ENCODE measurements at places on chromosomes 6 and 20.

- DNase-seq, result no peak
Observed at GRCh38 chr20:41003143-41003935, 25.3 kb upstream of the TOP1 start.

DNA sequence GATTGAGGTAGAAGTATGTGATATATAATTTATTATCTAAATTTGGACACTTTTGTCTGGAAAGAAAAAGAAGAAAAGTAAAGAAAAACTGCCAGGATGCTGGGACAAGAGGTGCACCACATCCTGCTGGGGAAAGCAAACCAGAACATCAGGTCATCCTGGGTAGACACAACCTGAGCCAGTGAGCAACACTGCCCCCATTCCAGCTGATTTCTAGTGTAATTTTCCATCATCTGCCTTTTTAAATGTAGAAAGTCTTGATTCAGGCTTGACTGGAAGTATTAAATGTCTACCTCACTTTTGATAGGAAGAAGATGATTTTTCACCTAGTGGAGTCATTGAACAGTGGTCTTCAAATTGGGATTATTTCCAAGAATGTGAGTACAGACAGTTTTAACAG lies 1164.5 kb upstream of the CITED2 start:
- DNase-seq, result no peak

DNA sequence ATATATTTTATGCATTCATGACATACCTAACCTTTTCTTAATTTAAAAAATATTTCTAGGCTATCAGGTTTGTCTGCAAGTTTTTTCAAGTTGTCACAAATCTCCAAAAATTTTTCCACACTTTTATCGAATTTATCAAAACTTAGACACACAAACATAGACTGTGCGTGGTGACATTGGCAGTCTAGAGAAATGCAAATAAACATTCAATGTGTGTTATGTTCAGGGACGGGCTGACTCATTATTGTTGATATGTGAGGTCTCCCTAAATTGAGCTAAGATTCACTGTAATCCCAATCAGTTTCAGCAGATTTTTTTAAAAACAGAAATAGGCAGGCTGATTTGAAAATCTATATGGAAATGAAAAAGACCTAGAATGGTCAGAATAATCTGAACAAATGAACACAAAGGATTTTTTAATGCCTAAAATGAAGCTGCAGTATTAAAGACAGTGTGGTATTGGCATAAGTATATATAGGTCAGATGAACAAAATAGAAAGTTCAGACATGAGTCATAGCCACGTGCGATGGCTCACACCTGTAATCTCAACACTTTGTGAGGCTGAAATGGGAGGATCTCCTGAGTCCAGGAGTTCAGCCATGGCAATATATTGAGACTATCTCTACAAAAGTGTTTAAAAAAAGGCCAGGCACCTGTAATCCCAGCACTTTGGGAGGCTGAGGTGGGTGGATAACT lies 19.2 kb downstream of the BLTP3A start:
- no peak for DNase-seq

DNA sequence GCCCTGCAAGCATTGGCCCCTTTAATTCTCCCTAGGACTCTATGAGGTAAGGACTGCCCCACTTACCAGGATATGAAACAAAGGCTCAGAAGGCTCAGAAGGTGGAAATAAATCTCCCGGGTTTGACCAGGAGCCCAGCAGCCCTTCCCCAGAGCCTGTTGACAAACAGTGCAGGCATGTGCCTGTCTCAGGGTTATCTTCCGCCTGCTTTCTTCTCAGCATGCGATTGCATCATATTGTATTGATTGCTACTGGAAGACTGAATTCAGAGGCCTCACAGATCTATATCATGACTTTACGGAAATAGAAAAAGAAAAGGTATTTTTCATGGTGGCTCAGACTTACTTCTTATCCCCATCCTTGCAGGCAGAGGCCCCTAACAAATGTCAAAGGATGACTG lies 92.7 kb downstream of the PHACTR3 start:
- no peak for DNase-seq

DNA sequence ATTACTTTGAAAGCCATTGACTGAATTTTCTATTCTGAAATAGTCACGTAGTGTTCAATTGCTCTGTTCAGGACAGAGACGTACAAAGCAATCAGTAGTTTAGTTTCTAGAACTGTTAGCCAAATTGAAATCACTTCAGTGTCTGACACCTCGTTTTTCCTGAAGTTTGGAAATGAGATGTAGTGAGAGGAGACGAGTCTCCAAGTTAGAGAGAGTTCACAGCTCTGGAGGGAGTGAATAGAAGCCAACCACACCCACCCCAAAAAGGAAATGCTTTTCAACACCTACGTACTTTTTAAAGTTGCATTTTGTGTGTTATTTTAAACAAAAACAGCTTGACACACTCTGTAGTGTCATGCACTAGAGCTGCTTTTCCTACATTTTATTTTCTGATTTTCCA lies 296.0 kb downstream of the ADGRG6 start:
- DNase-seq, result no peak

DNA sequence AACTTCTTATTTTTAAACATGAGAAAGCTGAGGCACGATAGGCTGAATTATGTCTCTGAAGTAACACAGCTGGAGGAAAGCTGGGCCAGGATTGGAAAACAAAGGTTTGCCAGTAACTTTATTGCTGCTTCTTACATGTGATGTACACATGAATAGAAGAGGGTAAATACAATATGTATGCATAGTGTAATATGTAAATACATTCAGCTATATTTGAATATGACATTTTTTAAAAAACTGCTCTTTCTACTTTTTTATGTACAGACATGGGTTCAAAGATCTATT lies 90.2 kb downstream of the ADTRP start:
- no peak for DNase-seq

GRCh38 chr6:56556751-56557540 lies 85.7 kb downstream of the DST start:
- no peak for DNase-seq

GRCh38 chr6:86192123-86192522 lies 549.4 kb upstream of the SYNCRIP start:
- DNase-seq, result peak; percentile 13

DNA sequence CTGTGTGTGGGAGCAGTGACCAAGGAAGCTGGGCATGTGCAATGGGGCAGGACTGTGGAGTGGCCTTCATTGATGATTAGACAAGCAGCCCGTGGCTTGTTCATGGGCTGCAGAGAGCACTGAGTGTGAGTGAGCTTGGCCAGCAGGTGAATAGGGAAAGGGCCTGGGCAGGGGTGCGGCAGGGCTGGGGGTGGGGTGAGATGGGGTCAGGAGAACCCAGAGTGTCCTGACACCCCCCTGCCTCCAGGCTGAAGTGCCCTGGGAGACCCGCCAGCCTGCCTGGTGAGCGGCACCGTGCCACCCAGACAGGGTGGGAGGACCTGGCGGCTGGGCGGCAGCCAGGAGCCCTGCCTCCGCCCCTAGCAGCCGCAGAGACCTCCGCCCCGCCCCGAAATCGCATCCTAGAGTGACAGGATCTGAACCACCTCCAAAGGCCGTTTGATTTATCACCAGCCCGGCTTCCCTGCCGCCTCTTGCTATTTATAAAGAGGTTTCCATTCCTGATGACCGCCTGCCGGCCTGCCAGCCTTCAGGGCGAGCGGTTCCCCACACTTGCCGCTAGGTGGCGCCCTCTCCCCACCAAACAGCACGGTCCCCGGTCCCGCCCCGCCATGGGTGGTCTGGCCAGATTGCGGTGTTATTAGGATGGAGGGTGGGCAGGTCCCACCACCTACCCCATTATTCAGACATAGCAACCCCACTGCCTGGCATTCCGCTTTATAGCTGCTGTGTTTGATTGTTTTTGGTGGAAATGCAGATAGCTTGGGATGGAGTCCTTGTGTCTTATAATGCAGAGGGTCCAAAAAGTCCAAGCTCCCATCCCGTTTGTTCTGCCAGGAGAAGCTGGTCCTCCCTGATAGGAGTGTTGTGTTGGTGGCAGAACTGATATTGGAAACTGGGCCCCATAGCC lies 3.5 kb downstream of the MYLK2 start:
- peak; percentile 22 for DNase-seq

DNA sequence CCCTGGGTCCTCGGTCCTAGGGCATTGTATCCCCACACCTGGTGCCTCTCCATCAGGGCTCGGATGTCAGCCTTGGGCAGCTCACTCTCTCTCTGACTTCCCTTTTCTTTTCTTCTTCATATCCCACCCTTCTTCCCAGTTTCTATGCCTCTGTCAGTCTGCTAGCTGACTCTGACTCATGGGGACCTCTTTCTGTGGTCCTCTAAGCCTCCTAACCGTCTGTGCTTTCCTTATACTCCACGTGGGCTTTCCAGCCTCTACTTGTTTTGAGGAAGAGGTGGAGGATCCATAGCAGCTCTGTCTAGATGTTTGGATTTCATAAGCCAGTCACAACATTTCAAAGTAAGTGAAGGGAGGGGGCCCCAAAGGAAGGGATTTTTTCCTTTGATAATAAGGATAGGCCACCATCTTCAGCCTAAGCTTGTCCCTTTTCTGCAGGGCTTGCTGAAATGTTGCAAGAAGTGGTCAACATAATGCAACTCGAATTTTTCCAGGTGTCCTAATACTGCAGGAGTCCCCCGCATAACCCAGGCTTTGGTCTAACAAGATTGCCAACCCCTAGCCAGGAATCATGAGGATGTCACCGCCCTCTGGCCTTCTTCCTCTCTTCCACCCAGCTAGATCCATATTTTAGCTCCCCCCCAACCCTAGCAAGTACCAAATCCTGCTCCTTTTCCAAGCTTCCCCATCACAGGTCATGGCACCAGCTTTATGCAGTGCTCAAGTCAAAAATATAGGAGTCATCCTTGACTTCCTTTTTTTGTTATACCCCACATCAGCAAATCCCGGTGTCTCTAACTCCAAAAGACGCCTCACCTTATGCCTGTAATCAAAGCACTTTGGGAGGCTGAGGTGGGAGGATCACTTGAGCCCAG lies 8.7 kb upstream of the PLTP start:
- DNase-seq, result no peak

GRCh38 chr20:58803533-58803932 lies 47.2 kb downstream of the GNAS-AS1 start:
- DNase-seq, result no peak

GRCh38 chr6:84062519-84063154 lies 29.1 kb downstream of the MRAP2 start:
- no peak for DNase-seq

DNA sequence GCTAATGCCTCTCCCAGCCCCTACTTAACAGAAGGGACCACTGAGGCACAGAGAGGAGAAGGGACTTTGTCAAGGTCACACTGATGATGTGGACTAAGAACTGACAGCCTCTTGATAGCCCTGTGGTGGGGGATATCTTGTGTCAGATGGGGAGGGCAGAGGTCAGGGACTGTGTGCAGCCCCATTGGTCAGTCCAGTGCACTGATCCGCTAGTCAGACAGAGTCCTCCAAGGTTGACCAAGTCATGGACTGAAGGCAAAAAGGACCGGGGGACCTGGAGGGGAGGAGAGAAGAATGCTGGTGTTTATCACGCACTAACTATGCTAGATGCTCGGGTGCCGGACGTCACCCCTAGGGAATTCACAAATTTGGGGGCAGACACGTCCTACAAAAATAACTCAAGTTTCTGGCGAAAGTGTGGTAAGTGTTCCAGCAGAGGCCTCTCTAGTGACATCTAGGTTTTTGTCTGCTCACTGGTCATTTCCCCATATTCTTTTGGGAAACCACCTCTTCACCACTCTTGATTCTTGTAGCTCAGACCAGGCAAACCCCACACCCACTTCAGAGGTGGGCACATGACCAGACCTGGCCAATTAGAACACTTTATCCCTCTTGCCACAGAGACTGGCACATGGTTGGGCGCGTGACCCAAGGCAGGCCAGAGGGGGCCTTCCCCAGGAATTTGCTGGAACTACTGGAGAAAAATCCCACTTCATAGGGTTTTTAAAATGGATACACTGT lies 21.0 kb downstream of the TCF15 start:
- no peak for DNase-seq

GRCh38 chr20:58538752-58539151 lies 23.6 kb upstream of the APCDD1L start:
- no peak for DNase-seq

DNA sequence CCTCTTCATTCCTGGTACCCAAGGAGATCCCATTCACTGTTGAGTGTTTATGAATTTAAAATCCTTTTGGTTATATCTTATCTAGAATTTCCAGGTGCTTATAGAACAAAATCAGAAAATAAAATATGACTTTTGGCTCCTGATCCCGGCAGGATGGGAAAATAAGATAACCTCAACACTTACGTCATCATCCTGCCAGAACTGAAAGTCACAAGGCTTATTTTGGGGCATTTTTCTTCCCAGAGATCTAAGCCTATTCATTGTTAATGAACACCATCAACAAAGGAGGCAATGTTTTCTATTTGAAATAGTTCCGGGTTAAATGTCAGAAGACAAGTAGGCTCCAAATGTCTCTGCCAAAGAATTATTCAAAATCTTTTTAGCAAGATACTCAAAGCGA lies 580.6 kb downstream of the TFAP2A start:
- no peak for DNase-seq

DNA sequence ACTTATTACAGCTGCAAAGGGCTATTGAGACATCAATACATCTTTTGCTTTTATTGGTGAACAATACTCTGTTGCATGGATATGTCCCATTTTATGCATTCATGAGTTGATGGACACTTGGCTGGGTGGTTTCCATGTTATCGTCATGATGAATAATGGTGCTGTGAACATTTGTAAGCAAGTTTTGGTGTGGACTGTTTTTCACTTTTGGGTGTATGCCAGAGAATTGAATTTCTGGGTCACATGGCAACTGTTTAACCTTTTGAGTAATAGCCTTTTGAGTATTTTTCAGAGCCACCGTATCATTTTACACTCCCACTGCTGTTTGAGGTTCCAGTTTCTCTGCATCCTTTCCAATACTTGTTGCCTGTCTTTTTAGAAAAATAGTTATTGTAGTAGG lies 107.0 kb downstream of the JARID2 start:
- DNase-seq, result no peak

- no peak for DNase-seq
Observed at GRCh38 chr6:148451690-148452089, 109.1 kb downstream of the SASH1 start.

DNA sequence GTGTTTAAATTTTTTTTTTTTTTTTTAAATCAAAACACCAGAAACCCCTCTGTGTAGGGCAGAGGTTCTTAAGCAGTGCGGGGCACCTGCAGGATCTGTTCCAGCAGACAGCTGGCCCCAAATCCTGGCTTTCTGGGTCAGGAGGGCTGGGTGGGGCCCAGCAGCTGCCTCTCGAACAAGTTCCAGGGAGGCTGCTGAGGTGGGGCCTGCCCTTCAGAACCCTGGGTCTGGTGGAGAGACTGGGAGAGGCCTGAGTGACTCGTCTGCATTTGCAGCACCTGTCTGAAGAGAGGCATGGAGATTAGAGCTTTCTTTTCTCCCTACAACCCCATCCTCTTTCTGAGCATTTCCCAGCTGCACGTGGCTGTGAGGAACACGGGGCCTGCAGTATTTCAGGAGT lies 8.4 kb downstream of the PSMG4 start:
- peak; percentile 9 for DNase-seq

GRCh38 chr6:46521464-46521971 lies 30.3 kb upstream of the RCAN2 start:
- no peak for DNase-seq

- DNase-seq, result peak; percentile 51
Observed at GRCh38 chr20:9981829-9982228, 53.0 kb upstream of the ANKEF1 start.

- DNase-seq, result no peak
Observed at GRCh38 chr6:36659271-36659670, 19.2 kb upstream of the CDKN1A start.
